Small intestine (tissue), 16 donors: ENCODE measurements at places on chromosomes 3 and 15.

DNA sequence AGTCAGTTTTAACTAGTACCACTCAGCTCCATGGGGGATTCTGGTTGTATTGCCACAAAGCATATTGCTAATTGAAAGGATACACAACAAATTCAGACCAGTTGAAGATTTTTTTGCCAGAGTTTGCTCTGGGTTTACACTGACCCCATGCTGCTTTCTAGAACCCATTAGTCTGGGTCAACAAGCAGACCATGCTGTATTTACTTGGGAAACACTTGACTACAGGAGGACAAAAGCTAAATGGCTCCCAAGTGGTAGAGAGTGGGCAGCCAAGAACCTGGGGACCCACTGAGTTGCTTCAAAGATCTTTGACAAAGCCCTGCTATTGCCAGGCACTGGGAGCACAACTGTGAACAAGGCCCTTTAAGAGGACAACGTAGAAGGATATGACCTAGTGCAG lies 86.8 kb upstream of the PSMD6 start:
- no peak overlapping the region for H3K27ac ChIP-seq
- H3K36me3 ChIP-seq, result peaks cover 3% of the 10 kb centered on the region
- DNase-seq, result no peak
- no peaks in the 10 kb centered on the region for H3K27me3 ChIP-seq
- H3K4me3 ChIP-seq, result no peak overlapping the region
- H3K4me1 ChIP-seq, result no peaks in the 10 kb centered on the region

- H3K27me3 ChIP-seq, result no peaks in the 10 kb centered on the region
- no peak for DNase-seq
- no peaks in the 10 kb centered on the region for H3K4me1 ChIP-seq
- no peaks in the 10 kb centered on the region for H3K36me3 ChIP-seq
- H3K4me3 ChIP-seq, result no peak overlapping the region
Observed at GRCh38 chr3:123457841-123458240, 9.0 kb upstream of the ADCY5 start.

DNA sequence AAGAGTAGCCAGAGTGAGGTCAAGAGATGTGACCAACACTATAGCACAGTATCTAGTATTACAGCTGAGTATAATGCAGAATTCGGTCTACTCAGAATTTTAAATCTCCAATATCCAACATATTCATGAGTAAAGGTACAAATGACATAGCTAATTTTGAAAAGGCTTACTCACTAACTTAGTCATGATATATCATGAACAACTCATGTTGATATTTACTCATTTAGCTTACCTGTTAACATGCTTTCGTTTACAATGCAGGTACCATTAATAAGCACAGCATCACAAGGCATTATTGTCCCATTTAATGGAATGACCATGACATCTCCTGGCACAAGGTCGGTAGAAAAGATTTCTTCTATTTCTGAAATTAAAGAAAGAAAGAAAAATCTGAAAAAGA lies 36.9 kb downstream of the ATP13A3 start:
- peaks cover 6% of the 10 kb centered on the region for H3K36me3 ChIP-seq
- no peak overlapping the region for H3K27ac ChIP-seq
- no peaks in the 10 kb centered on the region for H3K27me3 ChIP-seq
- no peak for DNase-seq
- H3K4me1 ChIP-seq, result no peaks in the 10 kb centered on the region

- H3K4me1 ChIP-seq, result no peaks in the 10 kb centered on the region
- H3K36me3 ChIP-seq, result no peaks in the 10 kb centered on the region
- no peaks in the 10 kb centered on the region for H3K27me3 ChIP-seq
- H3K4me3 ChIP-seq, result no peak overlapping the region
- DNase-seq, result no peak
- no peak overlapping the region for H3K27ac ChIP-seq
Observed at GRCh38 chr3:2599471-2599870, 500.8 kb downstream of the CNTN4 start.

DNA sequence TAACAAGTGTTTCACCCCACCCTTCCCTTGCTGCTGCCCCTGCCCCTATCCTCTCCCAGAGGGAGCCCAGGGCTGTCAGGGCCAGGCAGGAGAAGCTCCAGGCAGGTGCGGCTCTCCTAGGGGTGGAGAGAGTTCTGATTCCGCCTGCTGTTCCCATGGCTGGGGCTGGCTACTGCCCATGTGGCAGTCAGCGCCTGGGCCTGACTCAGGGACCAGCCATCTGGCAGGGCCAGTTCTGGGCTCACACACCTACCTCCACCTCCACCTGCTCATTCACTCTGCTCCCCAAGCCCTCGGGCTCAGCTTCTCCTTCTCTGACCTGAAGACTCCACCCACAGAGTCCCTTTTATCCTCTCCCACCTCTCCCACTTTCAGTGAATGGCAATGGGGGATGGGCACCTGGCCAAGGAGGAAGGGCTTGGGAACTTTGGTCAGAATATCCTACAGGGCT lies 23.4 kb downstream of the AMOTL2 start:
- DNase-seq, result peak; percentile 40
- no peaks in the 10 kb centered on the region for H3K36me3 ChIP-seq
- peak overlapping the region; percentile 39 for H3K27ac ChIP-seq
- H3K4me3 ChIP-seq, result no peak overlapping the region

DNA sequence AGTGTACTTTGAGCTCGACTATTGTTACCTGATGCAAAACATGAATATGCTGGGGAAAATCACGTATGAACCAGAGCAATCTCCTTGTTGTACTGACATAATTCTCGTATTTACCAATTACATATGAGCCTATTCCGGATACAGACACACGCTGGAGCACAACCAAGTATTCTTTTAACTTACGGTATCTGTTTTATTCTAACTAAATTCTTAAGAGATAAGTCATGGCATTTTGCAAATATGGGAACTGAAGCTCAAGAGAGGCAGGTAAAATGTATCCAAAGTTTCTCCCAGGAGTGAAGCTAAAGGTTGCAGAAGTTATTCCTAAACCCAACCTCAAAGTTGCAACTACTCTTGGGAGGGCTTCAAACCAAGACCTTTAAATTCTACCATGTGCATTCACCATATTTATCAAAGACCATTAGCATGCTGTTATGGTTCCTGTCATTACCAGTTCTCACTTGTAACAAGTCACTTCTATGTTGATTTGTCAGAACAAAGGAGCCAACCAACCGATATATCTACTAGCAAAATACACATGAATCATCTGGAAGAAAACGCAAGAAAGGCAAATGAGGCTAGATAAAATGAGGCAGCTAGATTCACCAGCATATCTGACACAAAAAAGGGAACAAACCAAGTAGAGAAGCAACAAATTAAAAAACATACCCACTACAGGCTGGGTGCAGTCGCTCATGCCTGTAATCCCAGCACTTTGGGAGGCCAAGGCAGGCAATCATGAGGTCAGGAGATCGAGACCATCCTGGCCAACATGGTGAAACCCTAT lies 17.8 kb downstream of the TBL1XR1 start:
- peak overlapping the region; percentile 32 for H3K27ac ChIP-seq
- H3K4me1 ChIP-seq, result peaks cover 11% of the 10 kb centered on the region
- H3K4me3 ChIP-seq, result no peak overlapping the region
- DNase-seq, result no peak
- H3K27me3 ChIP-seq, result no peaks in the 10 kb centered on the region
- H3K36me3 ChIP-seq, result no peaks in the 10 kb centered on the region

GRCh38 chr3:121979246-121979645 lies 42.8 kb downstream of the ILDR1 start:
- peaks cover 4% of the 10 kb centered on the region for H3K4me1 ChIP-seq
- DNase-seq, result no peak
- H3K27ac ChIP-seq, result no peak overlapping the region
- H3K27me3 ChIP-seq, result no peaks in the 10 kb centered on the region
- H3K36me3 ChIP-seq, result no peaks in the 10 kb centered on the region

DNA sequence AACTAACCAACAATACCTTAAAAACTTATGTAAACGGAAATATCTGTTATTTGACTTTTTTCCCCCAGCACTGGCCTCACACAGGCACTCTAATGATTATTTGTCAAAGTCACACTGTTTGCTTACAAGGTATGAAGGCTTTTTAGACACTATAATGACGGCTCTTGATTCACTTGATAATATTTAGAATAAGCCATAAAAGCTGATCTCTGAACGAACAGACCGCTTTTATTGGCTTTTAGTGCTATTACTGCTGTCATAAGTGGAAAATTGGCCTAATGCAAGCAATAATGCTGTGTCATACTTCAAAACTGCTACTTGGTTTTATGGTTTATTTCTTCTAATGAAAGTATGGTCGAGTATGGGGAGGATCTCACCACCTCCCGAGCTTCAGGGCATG lies 35.1 kb downstream of the MDFIC2 start:
- no peaks in the 10 kb centered on the region for H3K4me1 ChIP-seq
- no peaks in the 10 kb centered on the region for H3K27me3 ChIP-seq
- no peak overlapping the region for H3K4me3 ChIP-seq
- H3K27ac ChIP-seq, result no peak overlapping the region
- no peaks in the 10 kb centered on the region for H3K36me3 ChIP-seq
